Mesenteric fat pad (tissue), 1 donor: ENCODE measurements at places on chromosomes 7 and 10. TPM values are rescaled to one million over a fixed set of nuclear protein-coding genes. Genes with fewer than 3 reads are reported as not detected.

SERPINE1 gene
- 130 TPM for total RNA-seq

LRRC4 gene
- 6.5 TPM for total RNA-seq

GRCh38 chr7:2248984-2249694, 7.1 kb downstream of the NUDT1 start:
- no peak for DNase-seq

GRCh38 chr7:91248996-91249395, 15.2 kb upstream of the FZD1 start:
- DNase-seq = no peak

OPALIN gene
- total RNA-seq = not detected

GRCh38 chr10:106355450-106355849, 809.1 kb downstream of the SORCS1 start:
- DNase-seq = no peak

ERVW-1 gene
- not detected for total RNA-seq

CNPY1 gene
- total RNA-seq = not detected

GRCh38 chr7:115868369-115868768, 162.2 kb downstream of the TFEC start:
- DNase-seq = no peak

DNA sequence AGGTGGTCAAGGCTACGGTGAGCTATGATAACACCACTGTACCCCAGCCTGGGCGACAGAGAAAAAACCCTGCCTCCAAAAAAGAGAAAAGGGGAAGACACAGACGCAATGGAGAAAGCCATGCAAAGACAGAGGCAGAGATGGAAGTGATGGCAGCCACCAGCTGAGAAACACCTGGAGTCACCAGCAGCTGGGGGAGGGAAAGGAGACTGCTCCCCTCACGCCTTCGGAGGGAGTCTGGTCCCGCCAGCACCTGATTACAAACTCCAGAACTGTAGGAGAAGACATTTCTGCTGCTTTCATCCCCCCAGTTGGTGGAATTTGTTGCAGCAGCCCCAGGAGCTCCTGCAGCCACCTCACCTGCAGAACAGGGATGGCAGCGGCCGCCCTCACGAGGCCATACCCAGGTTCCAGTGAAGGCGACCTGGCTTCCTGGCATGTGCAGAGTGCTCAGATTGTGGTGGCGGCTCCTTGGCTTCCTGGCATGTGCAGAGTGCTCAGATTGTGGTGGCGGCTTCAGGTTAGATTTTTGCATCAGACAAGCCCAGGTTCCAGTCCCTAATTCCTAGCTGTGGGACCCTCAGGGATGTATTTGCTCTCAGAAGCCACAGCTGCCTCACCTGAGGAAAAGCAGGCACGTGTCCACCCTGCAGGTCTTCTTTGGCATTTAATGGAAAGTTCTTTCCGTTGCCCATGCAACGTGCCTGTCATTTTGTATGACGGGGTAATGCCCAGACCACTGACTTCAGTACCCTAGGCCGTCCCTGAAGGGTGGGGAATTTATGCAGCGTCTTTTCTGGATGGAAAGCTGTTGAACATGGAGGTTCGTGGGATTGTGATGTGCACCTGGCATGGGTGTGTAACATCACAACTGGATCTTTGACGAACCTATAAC, 182.9 kb downstream of the EBF3 start:
- peak; percentile 67 for DNase-seq

GRCh38 chr10:52100011-52100547, 214.0 kb upstream of the DKK1 start:
- no peak for DNase-seq

LIPF gene
- total RNA-seq = not detected

GRCh38 chr10:2476812-2477553, 590.4 kb upstream of the PFKP start:
- DNase-seq = no peak

- no peak for DNase-seq
Measured at GRCh38 chr7:87735360-87735759, 107.2 kb downstream of the RUNDC3B start.

UTF1 gene
- not detected for total RNA-seq

- DNase-seq = no peak
Measured at GRCh38 chr10:128875956-128876736, 590.9 kb upstream of the MGMT start.

GRCh38 chr7:105014693-105015389, 836 bp downstream of the KMT2E start:
- DNase-seq = no peak

DNA sequence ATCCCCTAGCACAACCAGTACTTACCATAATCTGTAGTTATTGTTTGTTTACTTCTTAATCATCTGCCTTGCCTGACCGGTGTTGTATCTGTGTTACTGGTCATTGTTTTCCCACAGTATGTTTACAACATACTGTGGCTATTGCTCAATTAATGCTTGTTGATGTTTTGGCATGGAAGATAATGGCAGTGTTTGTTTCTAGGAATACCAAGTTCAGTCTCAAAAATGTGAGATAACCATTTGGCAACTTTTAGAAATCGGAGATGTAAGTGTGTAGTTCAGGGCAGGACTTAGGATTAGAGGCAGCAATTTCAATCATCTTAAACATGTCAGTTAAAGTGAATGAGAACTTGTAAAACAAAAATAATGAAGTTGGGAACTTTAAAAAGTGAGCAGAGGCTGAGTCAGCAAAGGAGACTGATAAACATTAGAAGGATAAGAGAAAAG, 8.2 kb downstream of the MINDY3 start:
- DNase-seq = no peak

MYOZ1 gene
- 0.58 TPM for total RNA-seq

AKR1B1 gene
- 124 TPM for total RNA-seq

GRCh38 chr7:151188252-151188542, 1.1 kb upstream of the ASB10 start:
- DNase-seq = no peak

DNA sequence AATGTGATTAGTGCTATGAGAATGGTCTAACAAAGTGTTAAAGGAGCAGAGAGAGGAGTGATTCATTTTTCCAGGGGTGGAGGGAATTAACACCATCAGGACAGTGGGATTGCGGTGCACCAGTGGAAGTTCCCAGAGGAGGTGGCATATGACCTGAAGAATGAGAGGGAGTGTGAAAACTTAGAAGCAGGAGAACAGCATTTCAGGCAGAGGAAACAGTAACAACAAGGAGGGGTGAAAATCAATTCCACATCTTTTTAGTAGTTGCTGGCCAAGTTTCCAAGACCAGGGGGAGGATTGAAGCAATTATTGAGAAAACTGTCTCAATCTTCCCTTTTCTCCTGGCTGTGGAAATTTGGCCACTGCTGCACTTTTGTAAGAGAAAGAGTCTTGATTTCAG, 23.7 kb upstream of the CCDC172 start:
- DNase-seq = no peak

GRCh38 chr7:19537942-19538401, 170.9 kb downstream of the POLR1F start:
- DNase-seq = no peak

BTBD16 gene
- not detected for total RNA-seq

TMEM130 gene
- 0.29 TPM for total RNA-seq

DNA sequence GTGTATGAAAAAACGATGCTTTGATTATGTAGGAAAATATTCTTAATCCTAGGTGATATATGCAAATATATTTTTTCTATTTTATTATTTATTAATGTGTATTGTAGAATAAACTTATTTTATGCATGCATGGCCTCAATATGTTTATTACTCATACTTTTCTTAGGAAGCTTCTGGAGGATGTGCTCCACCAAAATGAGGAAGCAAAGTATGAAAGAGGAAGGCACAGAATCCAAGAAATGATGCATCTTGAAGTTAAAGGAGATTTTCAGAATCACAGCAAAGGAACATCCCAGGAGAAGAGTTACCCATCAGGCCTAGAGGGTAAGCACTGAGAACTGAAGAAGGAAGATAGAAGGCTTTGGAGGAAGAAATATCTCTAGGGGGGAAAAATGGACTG, 35.0 kb upstream of the MRPS16 start:
- no peak for DNase-seq
